ENCODE measurements at places on chromosomes 11 and 22.

DNA sequence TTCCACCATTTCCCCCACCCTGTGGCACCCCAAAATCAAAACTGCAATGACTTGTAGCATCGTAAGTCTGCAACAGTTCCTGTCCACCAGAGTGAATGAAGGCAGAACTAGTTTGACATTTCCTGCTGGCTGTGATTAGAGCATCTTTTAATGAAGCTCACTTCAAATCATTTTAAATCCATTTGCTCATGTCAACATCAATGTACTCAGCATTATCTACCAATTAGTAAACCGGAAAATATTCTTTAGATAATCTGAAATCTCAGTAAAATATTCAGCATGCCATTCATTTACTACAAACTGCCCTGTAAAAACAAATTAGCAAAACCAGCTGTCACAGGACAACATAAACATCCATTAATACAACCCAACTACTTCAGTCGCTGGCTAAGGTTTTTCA lies 38.1 kb downstream of the CADM1 start:
- no peak for DNase-seq

GRCh38 chr11:77066229-77067042 lies at the start of gene CAPN5:
Gene CAPN5, plus strand, starts transcription at chr11:77066971. Its CDS starts 17,916 bp downstream, at chr11:77084887.
- peak; percentile 76 for DNase-seq

DNA sequence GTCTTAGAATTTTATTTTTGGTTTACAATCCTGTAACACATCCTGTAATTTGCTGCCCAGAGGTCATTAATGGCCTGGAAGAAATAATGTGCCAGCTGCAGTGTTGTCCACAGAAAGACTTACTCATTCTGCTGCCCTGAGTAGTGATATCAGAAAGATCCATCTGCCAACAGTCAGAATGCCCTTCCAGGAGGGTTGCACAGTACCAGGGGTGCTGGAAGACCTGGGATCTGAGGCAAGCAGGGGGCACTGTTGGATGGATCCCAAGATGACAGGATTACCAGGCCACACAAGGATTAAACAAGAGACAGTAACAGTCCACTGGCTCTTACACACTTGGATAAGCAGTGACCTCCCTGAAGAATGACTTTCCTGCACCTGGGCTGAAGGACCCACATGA lies 93.8 kb upstream of the TOP3B start:
- DNase-seq: no peak

GRCh38 chr22:32745251-32745995 lies 56.1 kb upstream of the TIMP3 start:
- no peak for DNase-seq

DNA sequence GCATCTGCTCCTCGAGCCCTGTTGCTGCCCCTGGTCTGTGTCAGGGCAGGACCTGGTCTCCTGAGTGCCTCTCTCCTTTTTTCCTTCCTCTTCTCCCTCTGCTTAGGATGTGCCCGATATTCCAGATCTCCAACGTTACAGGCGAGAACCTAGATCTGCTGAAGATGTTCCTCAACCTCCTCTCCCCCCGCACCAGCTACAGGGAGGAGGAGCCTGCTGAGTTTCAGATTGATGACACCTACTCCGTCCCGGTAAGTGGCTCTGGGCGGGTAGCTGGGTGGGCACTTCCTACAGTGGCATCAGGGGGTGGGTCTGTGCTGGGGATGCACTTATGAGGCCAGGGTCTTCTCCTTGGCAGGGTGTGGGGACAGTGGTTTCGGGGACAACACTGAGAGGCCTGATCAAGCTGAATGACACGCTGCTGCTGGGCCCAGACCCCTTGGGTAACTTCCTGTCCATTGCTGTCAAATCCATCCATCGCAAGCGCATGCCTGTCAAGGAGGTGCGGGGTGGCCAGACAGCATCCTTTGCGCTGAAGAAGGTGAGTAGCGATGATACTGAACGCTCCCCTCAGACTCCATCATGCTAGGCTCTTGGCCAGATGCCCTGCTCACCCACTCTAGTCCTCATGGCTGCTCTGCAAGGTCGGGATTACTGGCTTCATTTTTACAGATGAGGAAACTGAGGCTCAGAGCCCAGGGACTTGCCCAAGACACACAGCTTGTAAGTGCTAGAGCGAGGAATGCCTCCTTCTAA lies 20.3 kb downstream of the GTPBP1 start:
- no peak for DNase-seq

- DNase-seq: no peak
Observed at GRCh38 chr22:35996596-35996995, 32.0 kb downstream of the RBFOX2 start.

- DNase-seq: no peak
Observed at GRCh38 chr11:62958547-62959421, 26.0 kb downstream of the SLC22A6 start.

DNA sequence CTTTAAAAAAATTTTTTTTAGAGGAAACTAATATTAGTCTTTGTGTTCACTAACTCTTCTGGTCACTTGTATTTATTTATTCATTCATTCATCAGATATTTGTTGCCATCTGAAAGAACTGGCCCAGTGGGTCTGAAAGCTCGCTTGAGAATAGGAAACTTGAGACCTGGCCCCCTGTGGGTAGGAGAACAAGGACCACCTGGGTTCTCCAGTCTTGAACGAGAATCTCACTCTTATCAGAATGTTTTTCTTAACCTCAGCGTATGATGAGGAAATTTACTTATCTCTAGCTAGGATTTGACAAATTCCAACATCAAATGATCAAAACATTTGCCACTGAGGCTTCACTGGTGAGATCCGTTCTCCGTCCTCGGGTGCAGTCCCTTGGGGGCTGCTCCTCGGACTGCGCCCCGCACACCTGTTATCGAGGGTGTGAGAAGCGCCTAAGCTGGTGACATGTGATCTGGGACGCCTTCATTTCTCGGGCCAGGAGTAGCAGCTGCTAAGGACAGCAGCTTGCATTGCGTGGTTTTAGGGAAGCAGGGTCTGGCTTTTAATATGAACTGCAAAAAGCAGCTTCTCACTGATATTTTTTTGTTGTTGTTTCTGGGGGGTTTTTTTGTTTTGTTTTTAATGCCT lies 6.3 kb downstream of the C22orf31 start:
- DNase-seq: no peak

- no peak for DNase-seq
Observed at GRCh38 chr22:21443057-21443734, 24.0 kb upstream of the TMEM191C start.

- no peak for DNase-seq
Observed at GRCh38 chr11:17386331-17387084, 2.0 kb downstream of the KCNJ11 start.

GRCh38 chr11:119991022-119991404 lies 146.9 kb downstream of the TRIM29 start:
- no peak for DNase-seq

GRCh38 chr11:8315463-8315862 lies 51.8 kb upstream of the LMO1 start:
- DNase-seq: no peak

DNA sequence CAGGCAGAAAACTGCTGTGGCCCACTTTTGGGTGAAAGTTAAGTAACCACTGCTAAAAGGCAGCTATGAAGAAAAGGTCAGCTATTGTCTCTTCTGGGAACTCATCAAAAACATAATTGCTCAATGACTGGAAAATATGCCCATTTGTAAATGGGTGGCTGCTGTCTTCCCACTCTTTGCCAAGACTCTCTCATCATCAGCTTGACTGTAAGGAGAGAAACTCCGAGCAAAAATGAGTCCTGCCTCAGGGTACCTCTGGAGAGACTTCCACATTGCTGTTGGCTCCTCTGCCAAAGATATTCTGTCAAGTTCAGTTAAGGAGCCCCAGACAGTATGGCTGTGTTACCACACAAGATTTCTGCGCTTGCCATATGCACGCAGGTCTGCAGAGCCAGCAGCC lies 138.7 kb downstream of the BBOX1 start:
- no peak for DNase-seq

GRCh38 chr11:76838678-76839068 lies 22.0 kb upstream of the ACER3 start:
- no peak for DNase-seq

DNA sequence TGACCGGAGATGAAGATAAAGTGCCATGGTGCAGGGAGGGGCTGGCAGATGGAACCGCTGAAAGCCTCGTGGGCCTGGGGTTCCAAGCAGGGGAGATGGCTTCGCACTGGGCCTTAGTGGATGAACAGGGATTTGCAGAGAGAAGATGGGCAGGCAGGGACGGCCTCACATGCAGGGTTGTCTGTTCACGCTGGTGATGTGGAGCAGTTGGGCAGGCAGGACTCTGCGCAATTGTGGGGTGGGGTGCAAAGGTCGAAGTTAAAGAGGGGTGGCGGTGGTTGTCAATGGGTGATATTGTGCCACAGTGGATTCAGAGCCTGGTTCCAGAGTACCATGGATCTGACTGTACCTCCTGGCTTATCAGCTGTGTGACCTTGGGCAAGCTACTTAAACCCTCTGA lies 7.9 kb downstream of the MB start:
- DNase-seq: no peak

GRCh38 chr11:119091178-119091577 lies 6.5 kb downstream of the HMBS start:
- no peak for DNase-seq

- no peak for DNase-seq
Observed at GRCh38 chr11:120248551-120249278, 8.8 kb downstream of the POU2F3 start.

GRCh38 chr22:36552289-36552688 lies 23.3 kb upstream of the EIF3D start:
- no peak for DNase-seq

GRCh38 chr11:117449111-117449693 lies 121.5 kb downstream of the CEP164 start:
- DNase-seq: no peak

DNA sequence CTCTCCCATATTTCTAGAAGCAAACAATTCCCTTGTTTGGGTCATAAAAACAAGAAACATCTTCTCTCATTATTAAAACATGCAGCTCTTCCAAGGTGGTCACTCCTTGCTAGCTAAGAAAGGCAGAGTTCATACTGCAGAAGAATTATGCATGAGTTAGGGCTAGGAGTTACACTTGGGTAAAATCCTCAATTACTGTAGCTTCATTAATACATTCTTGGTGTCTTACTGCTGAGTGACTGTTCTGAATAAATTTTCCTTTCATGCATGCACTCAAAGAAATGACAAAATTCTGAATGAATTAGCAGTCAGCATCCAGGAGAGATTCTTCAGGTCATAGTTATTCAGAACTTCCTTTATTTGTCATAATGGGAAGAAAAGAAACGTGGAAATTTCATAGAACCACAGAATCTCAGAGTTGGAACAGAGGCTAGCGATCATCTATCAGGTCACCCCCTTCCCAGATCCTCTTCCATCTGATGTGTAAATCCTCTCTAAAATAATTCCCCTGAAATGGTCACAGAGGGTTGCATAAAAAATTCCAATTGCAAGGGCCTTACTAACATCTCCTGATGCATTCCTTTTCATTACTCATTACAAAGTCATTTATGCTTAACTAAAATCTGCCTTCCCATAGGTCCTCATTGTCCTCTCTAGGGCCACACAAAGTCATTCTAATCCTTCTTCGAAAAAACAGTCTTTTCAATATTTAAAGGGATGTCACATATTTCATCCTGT lies 771.5 kb downstream of the DLG2 start:
- no peak for DNase-seq

- no peak for DNase-seq
Observed at GRCh38 chr11:2725368-2726300, 25.8 kb upstream of the KCNQ1OT1 start.

- DNase-seq: no peak
Observed at GRCh38 chr22:19655399-19655798, 58.9 kb upstream of the SEPTIN5 start.

- no peak for DNase-seq
Observed at GRCh38 chr11:65403607-65404121, 17.2 kb downstream of the FRMD8 start.

GRCh38 chr11:77069969-77070582 lies 3.3 kb downstream of the CAPN5 start:
- DNase-seq: no peak

- no peak for DNase-seq
Observed at GRCh38 chr11:16891964-16892363, 122.2 kb downstream of the PLEKHA7 start.

DNA sequence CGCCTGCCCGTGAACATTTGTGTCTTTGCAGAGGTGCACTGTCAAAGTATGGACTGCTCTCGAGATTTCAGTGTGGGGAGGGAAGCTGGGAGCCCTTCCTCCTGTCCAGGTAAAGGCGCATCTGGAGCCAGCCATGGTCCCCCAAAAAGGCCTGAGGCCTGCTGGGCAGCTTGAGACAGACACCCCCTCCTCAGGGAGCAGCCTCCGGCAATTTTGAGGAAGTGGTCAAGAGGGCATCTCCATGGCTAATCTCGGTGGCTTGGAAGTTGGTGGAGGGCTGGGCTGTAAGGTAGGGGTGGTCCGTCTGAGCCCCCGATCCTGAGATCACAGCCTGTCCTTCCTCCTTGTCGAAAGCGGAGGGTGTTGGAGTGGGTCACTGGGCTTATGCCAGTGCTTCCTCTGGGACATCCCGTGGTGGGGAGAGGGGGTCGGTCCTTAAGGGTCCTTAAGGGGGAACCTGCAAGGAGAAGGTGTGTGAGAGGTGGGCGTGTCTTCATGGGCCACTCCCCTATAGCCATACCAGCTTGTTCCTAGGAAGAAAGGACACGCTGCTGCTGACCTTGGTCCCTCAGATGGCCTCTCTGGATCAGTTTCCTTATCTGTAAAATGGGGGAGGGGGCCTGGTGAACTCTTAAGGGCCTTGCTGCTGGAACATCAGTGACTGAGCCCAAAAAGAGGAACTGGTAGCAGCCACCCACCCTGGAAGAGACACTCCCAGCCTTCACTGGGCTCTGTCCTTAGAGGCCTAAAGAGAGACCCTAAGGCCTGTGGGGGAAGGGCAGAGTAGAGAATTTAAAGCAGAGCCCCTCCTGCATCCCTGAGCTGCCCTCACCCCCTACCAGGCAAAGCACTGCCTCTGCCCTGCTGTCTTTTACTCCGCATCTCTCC lies 2.6 kb downstream of the KCNC1 start:
- DNase-seq: no peak

DNA sequence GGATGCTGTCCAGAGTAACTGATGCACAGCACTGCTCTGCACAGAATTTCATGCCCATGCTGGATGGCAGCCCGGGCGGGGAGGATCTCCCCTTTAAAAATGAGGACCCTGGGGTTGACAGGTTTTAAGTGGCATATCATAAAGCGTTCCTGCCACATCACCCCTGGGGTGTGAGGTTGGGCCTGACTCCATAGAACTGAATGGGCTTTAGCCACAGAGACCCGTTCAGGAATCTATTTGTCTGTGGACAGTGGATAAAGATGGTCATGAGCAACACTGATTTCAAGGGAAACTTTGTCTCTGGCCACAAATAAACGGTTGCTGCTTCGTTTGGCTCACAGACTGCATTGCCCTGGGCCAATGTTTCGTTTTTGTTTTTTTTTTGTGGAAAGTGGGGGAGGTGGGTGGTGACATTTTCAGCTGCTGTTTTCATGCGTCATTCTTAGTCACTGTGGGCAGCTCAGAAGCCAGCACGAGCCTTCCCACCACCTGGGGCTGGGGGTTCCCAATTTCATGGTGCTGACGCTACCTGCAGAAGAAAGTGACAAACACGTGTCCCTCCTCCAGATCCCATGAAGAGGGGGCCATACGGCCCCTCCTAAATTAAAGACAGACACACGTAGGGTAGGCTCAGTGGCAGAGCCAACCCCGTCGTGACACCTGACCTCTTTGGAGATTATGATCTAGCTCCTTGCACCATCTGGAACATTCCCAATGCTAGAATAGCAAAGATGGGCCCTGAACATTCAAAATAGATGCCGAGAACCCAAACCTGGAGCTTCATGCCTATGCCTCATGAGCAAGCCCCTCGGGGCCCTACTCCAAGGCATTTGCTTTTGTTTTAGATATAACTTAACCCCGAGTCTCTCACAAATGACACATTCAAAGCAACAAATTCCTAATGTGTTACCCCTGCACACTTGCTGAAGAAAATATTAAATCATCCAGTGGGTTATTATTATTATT lies 54.8 kb upstream of the PHF21B start:
- peak; percentile 25 for DNase-seq

- DNase-seq: no peak
Observed at GRCh38 chr22:50246242-50247175, 1.7 kb upstream of the TUBGCP6 start.

All from activated T-helper 1 cell treated with anti-CD3 and anti-CD28 coated beads, Interleukin-2, amount 50 U/mL, for 16 hours (primary cell).